Stimulated activated CD8-positive, alpha-beta memory T cell treated with anti-CD3 and anti-CD28 coated beads, Interleukin-4, amount 100 ng/mL, for 1 hour (primary cell): ENCODE measurements at places on chromosomes 3 and 15.

- no peak for DNase-seq
These were observed 79.9 kb upstream of the SLC25A26 start for GRCh38 chr3:66140743-66141372.

GRCh38 chr3:36219398-36219797 is 160.9 kb upstream of the STAC start:
- DNase-seq: no peak

- DNase-seq: no peak
These were observed 193.2 kb upstream of the ZNF385D start for GRCh38 chr3:21944251-21944650.

- no peak for DNase-seq
These were observed 6.6 kb downstream of the TIPARP start for GRCh38 chr3:156681002-156681401.

DNA sequence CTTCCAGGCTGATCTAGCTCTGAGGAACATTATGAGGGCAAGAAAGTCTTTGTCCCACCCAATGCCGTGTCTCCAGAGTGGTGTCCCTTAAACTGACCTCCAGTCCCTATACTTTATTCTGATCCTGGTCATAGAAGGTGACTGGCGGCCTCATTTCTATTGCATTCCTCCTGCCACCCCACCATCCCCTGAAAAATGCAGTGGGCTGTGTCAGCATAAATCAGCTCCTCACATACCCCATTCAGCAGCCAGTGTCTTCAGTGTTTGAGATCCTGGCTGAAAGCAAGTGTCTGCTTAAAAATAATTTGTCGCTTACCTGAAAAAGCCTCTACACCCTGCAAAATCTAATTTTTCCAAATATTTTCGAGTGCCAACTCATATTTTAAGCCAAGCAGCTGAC is 346.1 kb downstream of the FEZF2 start:
- no peak for DNase-seq
